ENCODE measurements at places on chromosomes 1 and 21.

- DNase-seq: no peak
Measured at GRCh38 chr1:229185963-229186362, 84.9 kb upstream of the RAB4A start.

- DNase-seq: no peak
Measured at GRCh38 chr1:63274979-63275378, 47.4 kb upstream of the FOXD3 start.

DNA sequence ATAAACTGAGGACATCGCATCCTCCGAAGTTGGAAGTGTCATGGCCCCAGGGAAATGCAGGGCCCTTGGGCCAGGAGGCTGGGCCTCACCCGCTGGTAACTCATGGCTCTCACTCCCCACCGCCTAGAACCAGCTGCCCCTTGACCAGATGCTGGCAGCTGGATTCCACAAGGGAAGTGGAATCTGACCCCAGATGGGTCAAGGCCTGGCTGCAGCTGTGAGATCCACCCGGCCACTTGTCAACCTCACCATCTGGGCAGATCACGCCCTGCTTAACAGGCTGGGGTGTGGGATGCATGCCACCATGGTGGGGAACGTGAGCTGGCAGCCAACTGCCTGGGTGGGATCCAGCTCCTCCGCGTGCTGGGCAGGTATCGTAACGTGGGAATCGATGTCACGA lies 25.5 kb downstream of the KCNAB2 start:
- DNase-seq: no peak

DNA sequence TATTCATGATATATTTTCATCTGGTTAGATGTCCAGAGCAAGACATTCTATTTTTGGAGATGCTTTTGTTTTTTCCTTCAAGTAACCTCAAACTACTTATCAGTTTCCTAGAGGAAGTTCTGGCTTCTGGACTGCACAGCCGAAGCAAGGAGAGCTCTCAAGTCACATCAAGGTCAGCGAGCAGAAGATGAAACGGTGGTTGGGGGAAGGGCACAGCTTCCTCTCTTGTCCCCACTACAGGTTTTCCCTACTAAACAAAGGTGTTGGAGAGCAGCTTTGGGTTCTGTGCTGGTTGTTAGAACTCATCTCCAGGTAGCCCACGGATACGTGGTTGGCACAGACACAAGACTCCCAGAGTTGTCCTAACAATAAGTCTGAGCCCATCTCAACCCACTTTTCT lies 5.1 kb upstream of the PLEKHO1 start:
- no peak for DNase-seq

DNA sequence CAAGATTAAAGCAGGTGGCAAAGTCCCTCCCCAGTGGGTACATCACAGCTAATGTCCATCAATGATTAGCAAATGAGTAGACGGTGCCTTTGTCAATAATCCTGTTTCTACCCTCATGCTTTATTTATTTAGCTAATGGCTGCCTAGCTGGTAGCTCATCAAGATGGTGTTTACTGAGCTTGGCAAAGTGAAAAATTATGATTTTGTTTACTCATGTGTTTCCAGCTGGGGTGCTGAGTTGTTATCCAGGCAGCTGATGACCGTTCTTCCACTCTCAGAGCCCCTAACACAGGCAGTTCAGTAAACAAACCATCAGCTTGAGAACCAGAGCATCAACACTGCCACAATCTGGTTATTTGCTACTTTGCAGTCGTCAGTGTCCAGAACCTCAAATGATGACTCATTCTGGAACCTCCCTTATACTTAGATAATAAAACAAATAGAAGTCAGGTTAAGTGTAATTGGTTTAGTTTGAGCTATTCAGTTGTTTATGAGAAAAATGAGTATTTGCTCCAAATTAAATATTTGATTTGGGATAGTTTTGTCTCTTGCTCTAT lies 163.9 kb downstream of the ST6GALNAC5 start:
- no peak for DNase-seq

DNA sequence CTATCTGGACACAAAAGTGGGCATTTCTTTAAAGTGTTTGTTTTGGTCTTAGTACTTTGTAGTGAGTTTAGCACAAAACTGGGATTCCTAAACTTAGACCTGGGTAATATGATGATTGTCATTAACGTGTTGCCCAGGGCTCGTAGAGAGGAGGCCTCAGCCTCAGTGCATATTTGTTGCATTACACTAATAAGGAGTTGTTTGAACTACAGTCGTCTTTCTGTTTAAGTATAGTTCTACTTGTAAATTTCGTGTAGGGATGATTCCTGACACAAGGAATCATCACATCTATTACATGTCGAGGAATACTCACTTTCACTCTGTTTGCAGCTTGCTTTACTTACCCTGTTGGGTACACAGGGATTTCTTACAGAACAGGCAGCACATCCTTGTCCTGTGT lies 85.0 kb downstream of the PRDM2 start:
- DNase-seq: no peak

- DNase-seq: no peak
Measured at GRCh38 chr21:21864321-21864840, 866.2 kb downstream of the NCAM2 start.

GRCh38 chr1:101187297-101187696 lies 49.5 kb upstream of the S1PR1 start:
- DNase-seq: no peak

GRCh38 chr1:88433556-88433955 lies 250.5 kb upstream of the PKN2 start:
- no peak for DNase-seq

GRCh38 chr1:217781056-217781455 lies 149.9 kb downstream of the SPATA17 start:
- no peak for DNase-seq

DNA sequence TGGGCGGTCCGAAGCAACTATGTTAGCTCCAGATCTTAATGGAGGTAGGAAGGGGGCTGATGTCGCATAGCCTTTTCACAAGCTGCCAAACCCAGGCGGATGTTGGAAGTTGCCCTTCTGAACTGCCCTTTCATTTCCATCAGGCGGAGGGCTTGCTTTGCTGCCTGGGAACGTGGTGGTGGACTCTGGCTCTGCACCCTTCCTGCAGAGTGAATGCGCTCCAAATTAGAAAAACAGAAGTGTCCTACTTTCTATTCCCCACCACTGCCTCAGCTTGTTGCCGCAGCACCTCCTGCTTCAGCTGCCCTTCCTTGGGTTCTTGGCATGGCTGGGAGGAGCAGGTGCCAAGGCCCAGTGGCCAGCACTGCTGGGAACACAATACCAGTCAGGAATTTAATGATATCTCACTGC lies 60.6 kb downstream of the AK4 start:
- no peak for DNase-seq

DNA sequence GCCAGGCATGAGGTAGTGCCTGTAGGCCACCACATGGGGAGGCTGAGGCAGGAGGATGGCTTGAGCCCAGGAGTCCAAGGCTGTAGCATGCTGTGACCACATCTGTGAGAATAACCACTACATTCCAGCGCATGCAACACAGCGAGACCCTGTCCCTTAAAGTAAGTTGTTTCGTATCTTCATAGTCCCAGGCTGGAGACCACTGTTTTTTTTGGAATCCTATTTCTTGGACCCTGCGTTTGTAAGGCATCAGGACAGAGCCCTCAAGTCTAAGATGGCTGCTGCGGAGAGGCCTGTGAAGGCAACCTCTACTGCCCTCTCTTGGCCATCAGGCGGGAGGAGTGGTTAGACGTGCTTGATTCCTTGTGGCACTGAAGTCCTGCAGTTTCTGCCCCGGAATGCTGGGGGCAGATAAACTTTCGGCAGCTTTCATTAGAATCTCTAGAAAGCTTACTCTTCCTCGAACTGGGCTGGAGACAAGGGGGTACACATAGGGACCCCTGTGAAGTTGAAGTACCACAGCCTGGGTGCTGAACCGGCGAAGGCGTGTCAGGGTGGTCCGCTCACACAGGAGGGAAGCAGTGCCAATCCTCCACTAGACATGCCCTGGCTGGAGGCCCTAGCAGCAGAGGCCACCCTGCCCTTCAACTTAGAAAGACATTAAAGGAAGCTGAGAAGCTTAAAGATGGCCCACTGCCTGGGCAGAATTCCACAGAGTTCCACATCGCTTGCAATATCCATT lies 36.6 kb downstream of the RABIF start:
- no peak for DNase-seq

- DNase-seq: no peak
Measured at GRCh38 chr1:17470021-17470799, 30.7 kb upstream of the RCC2 start.

DNA sequence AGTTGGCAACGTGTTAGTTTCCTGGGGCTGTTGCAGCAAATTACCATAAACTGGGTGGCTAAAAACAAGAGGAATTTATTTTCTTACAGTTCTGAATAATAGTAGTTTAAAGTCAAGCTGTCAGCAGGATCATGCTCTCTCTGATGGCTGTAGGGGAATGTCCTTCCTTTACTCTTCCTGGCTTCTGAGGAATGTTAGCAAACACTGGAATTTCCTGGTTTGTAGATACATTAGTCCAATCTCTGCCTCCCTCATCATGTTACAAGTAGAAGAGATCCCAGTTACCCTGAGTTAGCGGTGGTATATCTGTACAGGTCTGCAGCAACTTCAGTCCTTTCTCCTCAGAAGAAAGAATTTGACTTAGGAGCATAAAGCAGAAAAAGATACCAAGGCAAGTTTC lies 2249.1 kb downstream of the NCAM2 start:
- no peak for DNase-seq

DNA sequence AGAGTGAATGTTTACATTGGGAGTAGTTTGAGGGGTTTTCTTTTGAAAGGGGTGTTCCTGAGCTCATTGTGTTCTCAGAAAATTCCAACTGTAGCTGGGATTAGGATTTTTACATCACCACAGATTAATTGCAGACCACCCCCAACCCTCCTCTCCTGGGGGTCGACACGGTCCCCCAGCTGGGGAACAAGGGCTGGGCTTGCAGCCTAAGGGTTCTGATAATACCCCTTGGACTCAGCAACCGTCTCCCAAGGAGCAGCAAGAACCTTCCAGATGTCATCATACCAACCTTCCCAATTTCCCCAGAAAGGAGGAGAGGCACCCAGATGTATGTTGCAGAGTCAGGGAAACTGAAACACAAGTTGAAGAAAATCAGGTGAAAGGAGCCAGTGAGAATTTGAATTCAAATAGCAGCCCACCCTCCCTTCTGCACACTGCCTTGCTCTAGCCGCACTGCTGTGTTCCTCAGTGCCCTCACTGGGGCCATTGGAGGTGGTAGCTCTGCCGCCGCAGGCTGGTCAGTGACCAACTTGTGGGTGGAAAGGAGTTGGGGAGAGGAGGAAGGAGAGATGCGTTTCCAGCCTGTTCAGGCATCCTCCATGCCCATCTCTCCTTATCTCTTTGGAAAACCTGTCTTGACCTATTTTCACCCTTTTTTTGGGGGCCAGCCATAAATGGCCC lies 14.7 kb upstream of the IGFN1 start:
- no peak for DNase-seq

DNA sequence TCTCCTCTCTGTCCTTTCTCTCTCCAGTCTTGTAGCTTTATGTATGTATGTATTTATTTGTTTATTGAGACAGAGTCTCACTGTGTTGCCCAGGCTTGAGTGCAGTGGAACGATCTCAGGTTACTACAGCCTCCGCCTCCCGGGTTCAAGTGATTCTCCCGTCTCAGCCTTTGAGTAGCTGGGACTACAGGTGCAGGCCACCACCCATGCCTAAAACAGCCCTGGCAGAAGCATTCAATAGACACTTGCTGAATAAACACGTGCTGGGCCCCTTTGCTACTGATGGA lies 2.5 kb downstream of the KIAA2013 start:
- no peak for DNase-seq

DNA sequence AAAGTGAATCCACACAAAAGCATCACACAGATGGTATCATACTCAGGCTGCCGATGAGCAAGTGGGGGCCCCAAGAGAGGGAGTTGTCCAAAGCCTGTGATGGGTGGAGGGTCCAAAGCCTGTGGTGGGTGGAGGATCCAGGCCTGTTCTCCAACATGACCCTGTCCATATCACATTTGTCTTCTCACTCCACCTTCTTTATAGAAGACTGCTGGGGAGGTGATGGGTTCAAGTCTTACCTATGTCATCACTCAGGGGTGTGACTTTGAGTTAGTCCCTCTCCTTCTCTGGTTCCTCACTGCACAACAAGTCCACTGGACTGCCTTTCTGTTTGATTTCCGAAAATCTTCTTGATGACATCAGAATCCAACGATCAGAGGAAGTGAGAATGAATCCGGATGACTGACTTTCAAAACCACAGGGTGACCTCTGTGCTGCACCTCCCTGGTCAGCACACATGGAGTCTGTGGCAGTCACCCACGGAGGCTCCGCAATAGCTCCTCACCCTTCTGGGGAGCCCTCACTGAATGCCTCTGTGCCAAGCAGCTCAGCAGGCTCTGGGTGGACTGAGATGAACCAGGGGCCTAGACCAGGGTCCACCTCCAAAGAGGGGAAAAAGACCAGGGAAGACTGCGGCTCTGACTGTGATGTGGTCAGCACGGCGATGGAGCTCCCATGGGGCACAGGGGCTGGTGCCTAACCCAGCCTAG lies 166.8 kb downstream of the HIVEP3 start:
- no peak for DNase-seq

DNA sequence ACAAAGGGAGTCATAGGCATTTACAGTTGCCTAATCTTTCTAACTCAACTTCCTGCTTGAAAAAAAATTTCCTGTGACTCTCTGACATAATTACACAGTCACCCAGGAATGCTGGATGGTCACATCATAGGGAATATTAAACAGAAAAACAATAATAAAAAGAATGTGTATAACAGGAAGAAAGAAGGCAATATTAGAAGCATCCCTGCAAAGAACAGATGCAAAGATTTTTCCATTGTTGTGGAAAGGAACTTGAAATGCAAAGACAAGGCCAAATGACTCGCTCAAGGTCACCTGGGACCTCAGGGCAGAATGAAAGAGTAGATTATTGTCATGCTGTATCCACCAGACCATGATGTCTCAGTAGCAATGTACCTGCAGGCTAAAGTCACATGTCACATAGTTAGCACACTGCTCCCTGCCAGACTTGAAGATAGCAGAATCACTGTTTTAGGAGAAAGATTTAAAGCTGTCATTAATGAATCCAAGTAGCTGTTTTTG lies 184.3 kb downstream of the CYYR1 start:
- no peak for DNase-seq

GRCh38 chr21:38196036-38196435 lies 60.8 kb upstream of the KCNJ15 start:
- DNase-seq: no peak
